ENCODE measurements at places on chromosomes 12 and 14.

DNA sequence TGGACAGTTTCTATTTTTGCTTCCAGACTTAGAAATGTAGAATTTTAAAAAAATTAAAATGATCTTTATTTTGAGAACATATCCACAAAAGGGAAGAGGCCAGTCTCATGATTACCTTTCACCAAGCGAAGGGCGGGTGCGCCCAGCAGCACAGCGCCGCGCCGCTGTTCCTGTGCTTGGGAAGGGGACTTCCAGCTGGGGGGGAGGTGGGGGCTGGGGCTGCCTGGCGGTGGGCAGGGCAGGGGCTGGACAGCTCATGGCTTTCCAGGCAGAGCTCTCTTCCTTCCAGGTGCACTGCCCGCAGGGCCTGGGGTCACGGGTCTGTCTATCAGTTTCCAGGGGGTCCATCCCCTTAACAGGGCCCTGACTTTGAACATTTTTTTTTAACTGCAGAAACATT lies 199.9 kb downstream of the TTC7B start:
- no peak for DNase-seq

GRCh38 chr12:19895246-19896020 lies 456.1 kb downstream of the AEBP2 start:
- no peak for DNase-seq

DNA sequence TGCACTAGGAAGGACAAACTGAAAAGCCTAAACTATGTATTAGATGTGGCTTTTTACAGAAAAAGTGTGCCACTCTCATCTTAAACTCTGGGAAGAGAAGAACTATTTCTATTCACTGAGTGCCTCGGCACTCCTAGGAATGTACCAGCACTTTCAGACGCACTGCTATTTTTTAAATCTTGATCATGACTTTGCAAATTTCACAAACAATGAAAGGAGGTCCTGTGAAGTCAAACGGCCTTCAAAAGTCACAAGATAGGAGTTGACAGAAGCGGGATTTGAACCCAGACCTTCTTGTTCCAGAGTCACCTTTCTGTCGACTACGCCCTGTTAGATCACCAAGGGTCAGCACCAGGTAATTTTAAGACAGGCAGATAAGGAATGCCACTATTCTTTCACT lies 365.4 kb downstream of the VRK1 start:
- no peak for DNase-seq

- no peak for DNase-seq
Observed at GRCh38 chr12:50564237-50564947, 59.6 kb downstream of the DIP2B start.

- no peak for DNase-seq
Observed at GRCh38 chr12:24360907-24361306, 411.4 kb upstream of the SOX5 start.

DNA sequence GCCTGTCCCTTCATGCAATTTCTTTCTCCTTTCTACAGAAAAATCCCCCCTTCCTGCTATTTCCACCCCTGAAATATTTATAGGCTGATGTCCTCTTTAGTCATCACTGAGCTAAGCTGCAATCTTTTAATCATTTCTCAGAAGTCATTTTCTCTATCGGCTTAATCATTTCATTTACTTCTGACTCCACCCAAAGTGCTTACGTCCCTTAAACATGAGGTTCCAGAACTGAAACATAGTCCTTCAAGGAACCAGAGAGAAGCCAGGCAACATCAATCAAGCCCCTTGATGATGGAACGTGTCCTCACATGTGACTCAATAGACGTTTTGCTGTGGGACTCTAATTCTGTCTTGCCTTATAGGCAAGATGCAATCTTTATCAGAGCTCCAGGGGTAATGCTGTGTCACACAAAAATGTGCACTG lies 148.7 kb upstream of the KRR1 start:
- DNase-seq = no peak

GRCh38 chr14:58598804-58599525 lies 38.8 kb upstream of the DACT1 start:
- DNase-seq = no peak

DNA sequence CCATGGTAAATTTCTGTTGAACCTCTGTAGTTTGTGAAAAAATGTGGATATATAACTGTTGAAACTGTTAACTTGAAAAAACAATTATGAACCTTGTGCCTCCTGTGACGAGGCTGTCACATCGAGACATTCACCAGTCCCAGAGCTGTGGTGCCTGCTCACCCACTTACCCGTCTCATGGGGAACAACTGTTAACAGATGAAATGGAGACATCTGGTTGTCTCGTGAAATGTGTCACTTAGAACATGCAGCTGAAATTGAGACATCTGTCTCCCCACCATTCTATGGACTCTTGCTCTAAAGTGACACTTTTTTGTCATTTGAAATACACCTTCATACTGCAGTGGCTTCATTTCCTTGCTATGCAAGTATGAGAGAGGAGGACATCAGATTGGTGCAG lies 240.6 kb downstream of the GXYLT1 start:
- no peak for DNase-seq

DNA sequence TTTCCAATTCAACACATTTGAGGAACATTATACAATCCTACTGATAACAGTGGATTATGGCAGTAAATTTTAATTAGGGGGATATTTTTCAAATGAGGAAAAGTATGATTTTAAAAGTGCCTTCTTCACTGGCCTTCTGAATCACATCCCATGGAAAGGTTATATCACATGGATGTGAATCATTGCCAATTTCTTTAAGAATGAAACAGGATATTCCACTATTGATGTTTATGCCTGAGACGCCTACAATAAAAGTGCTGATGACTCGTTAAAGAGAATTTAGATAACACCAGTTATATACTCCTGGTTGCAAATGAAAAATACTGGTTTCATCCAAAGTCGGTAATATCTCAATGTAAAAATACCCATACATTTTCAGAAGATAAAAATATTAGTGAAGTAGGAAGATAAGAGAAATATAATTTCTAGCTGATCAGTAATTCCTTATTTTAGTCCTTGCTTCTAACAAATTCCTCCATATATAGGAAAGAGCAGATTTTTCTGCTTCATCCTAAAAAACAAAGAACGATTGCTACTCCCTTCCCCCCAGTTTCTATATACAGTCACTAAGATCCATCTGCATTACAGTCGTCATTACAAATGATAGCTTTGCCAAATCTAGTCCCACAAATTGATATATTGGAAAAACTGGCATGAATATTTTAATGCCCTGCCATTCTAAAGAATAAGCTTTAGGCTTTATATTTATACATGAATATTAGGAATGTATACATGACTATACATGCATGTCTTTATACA lies 139.5 kb upstream of the SOX5 start:
- no peak for DNase-seq

DNA sequence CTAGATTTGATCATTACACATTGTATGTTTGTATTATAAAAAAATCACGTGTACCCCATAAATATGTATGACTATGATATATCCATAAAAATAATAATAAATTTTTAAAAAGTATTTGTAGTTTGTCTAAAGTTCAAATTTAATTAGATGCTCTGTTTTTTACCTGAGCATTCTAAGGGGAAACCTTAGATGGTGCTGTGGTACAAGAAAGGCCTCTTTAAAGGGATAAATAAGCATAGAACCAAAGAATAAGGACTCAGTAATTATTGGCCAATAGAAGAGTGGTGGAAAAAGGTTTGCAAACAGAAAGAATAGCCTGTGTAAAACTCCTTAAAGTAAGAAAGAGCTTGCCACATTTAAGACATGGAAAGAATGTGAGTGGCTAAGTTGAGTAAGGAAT lies 580.1 kb upstream of the SEL1L start:
- DNase-seq = no peak

DNA sequence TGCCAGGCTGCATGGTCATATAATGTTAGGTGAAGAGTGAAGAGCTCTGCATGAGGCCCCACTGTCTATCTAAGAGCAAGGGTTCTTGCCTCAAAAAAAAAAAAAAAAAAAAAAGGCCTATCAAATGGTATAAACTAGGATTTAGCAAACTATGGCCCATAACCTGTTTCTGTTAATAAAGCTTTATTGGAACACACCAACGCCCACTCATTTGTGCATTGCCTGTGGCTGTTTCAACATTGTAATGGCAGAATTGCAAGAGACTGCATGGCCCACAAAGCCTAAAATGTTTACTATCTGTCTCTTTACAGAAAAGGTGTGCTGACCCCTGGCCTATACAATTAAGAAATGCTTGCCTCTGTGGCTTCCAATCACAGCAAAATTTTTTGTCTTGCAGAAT lies 12.8 kb downstream of the PLEKHG7 start:
- no peak for DNase-seq

GRCh38 chr12:90546511-90546910 lies 408.5 kb downstream of the CCER1 start:
- DNase-seq = no peak

- no peak for DNase-seq
Observed at GRCh38 chr12:67391034-67391433, 121.9 kb downstream of the CAND1 start.

GRCh38 chr12:112977139-112977538 lies 1.2 kb upstream of the OAS2 start:
- no peak for DNase-seq

DNA sequence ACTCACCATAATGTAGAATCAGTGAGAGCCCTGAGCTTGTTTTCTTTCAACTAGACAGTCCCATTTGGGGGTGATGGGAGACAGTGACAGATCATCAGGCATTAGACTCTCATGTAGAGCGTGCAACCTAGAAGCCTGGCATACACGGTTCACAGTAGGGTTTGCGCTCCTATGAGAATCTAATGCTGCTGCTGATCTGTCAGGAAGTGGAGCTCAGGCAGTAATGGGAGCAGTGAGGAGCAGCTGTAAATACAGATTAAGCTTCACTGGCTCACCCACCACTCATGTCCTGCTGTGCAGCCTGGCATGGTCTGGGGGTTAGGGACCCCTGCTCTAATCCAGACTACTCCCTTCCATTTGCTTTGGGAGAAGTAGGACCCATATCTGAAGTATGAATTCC lies 55.6 kb downstream of the FNTB start:
- DNase-seq = no peak

GRCh38 chr12:111529424-111530368 lies 69.4 kb downstream of the ATXN2 start:
- DNase-seq = no peak

- no peak for DNase-seq
Observed at GRCh38 chr12:55991110-55991509, 6.0 kb upstream of the SUOX start.

GRCh38 chr12:109735051-109735521 lies 21.5 kb downstream of the FAM222A start:
- no peak for DNase-seq

GRCh38 chr12:67790660-67791059 lies 142.1 kb downstream of the DYRK2 start:
- no peak for DNase-seq

DNA sequence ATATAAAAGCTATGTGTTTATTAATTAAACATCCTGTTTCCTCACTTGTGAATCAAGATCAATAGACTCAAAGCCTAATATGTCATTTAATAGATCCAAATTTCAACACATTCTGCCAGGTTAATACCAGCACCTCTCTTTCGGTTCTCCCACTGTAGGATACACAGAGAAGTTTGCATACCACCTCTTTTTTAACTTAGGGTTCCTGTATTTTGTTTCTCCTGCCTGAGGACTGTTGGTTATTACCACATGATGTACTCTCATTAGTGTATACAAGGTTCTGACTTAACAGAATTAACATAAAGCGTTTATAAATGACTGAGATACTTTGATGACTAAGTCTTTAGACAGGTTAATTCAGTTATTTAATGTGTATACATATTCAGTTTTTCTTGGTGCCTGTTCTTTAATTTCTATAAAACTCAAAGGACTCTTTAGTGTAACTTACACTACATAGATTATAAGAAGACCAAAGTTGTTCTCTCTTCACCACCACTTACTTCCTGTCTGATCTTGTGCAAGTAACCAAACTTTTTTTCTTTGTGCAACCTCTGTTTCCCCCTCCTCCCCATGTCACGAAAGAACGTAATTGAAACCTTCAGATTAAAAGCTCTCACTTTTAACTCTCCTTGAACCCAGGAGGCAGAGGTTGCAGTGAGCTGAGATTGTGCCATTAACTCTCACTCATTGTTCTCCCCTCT lies 89.8 kb upstream of the DNM1L start:
- no peak for DNase-seq

- no peak for DNase-seq
Observed at GRCh38 chr12:56836317-56836716, 73.2 kb downstream of the HSD17B6 start.

DNA sequence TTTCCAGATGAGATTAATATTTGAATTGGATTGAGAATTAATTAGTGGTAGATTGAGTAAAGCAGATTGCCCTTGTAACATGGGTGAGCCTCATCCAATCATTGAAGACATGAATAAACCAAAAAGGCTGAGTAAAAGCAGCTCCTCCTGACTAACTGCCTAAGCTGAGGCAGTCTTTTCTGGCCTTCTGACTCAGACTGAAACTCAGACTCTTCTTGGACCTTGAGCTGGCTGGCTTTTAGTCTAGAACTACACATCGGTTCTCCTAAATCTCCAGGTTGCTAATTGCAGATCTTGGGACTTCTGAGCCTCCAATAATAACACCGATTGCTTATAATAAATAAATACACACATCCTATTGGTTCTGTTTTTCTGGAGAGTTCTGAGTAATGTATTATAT lies 24.0 kb downstream of the FKBP11 start:
- no peak for DNase-seq

DNA sequence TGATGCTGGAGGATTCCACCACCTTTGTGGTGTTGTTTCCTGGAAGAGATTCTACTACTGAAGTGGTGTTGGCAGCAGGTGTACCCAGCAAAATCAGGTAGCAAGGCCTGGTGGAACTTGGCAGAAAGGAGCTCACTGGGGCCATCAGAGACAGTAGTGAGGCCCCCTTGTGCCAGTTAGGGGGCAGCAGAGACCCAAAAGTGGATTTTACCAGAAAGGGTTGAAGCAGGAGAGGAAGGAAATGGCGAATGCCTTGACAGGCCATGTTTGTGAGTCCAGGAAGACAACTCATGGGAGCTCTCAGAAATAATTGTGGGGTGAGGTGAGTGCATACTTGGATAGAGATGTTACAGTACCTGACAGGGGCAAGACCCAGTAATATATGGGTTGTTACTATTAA lies 137.7 kb upstream of the FGD4 start:
- DNase-seq = no peak

DNA sequence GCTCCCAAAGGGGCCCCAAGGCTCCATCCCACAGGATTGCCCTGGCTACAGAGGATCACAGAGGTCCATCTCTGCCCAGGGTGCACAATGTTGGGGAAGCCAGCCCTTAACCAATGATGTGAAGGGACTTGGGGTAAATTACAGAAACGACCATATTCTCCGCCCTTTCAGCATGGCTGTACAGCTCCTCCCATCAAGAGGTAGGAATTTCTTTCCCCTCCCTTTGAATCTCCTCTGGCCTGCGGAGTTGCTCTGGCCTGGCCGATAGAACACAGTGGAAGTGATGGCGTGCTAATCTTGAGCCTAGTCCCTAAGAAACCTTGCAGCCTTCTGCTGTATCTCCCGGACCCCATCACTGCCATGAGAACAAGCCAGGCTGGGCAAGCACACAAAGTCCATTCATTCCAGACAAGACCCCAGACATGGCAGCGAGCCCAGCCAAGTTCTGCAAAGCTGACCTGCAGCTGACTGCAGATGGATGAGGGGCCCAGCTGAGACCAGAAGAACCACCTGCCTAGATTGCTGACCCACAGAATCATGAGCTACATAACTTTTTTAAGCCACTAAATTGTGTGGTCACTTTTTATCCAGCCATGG lies 6.9 kb upstream of the IFI27 start:
- no peak for DNase-seq

- DNase-seq = no peak
Observed at GRCh38 chr12:53985994-53986685, 1.2 kb downstream of the HOXC10 start.

Measured in ureter (tissue), 1 donor.